ENCODE measurements at places on chromosomes 2 and 18.

DNA sequence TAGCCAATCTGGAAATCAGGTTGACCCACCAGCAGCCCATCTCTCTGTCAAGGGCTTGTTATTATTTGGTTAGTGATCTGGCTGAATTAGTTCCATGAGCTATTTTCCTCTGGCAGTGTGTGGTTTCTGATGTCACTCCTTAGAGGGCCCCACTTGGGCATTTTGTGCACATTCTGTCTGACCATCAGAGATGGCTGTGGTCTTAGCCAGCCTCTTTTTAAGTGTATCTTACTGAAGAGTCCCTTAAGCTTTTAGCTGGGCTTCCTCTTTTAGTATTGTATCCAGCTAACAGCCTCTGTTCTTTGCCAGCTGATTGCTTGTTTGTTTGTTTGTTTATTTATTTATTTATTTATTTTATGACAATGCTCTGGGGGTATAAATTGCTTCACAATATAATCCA, 951.1 kb upstream of the CNTNAP5 start:
- no peak for DNase-seq

DNA sequence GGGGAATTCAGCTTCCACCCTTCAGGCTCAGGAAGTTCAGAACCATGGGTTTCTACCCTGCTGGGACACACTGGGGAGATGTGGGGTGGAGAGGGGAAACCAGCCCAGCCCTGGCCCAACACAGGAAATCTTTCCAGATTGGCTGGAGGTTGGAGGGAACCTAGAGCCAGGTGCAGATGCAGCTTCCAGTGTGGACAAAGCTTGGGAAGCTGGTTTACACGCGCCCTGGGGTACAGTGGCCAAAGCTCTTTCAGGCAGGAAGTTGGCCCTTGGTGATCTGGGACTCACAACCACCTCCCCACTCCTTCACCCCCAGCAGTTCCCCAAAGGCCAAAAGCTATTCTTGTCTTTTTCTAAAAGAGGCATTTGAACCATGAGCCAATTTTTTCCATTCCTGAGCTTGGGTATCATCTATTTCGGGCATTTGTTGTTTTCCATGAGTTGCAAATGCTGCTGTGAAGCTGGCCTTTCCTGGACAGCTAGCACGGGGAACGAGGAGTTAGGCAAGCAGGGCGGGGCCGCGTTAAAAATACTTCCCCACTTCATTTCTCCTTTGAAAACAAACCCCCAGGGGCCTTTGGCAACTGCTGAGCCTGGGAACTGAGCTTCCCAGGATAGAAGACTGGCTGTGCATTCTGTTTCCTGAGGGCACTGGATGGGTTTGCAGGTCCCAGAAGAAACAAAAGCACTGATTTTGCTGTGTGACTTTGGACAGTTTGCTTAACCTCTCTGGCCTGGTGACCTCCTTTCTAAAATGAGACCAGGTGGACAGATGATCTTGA, 3.1 kb upstream of the ARID5A start:
- no peak for DNase-seq

DNA sequence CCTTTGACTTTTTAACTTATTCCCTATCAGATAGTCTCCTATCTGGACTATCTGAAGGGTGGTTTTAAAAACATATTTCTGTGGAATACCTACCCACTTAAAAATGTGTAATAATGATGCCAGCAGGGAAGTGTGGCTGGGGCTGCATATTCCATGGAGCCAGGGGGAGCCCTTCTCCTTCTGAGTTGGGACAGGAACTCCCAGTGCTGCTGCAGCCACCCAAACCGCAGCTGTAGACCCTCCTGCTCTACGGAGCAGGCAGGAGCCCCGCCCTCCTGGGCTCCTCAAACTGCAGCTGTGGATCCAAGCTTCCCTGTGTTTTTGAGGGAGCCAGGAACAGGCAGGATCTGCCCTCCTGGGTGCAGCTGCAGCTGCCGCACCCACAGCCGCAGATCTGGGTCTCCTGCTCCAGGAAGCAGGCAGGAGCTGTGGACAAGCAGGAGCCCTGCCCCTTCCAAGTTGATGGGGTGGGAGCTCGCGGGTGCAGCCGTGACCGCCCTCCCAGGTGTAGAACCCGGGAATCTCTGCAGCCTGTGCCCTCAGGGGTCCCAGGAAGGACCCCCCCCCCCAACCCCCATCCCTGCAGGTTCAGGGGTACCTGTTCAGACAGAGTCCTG, 57.8 kb downstream of the PDK1 start:
- no peak for DNase-seq

- DNase-seq, result no peak
Observed at GRCh38 chr2:73841912-73842738, 13.4 kb downstream of the STAMBP start.

GRCh38 chr2:38535744-38536506, 66.8 kb downstream of the HNRNPLL start:
- peak; percentile 69 for DNase-seq

GRCh38 chr2:100707016-100707947, 112.7 kb upstream of the NPAS2 start:
- no peak for DNase-seq

- no peak for DNase-seq
Observed at GRCh38 chr2:101339266-101339880, 30.9 kb upstream of the RNF149 start.

DNA sequence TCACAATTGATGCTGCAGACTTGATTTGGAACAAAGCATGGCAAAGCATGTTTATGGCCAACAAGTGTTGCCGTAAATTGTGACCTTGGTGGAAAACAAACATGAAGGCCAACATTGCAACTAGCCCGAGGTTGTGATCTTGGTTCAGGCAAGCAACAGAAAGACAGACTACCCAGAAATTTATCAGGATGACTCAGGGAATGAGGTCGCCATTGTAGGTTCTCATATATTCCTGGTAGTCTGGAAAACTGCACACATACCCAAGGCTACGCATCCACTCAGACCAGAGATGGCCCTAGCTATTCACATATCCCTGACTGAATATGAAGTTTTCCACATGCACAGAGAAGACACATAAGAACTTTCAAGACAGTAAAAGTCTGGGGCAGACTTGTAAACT, 30.1 kb downstream of the CYP1B1 start:
- DNase-seq, result no peak

- no peak for DNase-seq
Observed at GRCh38 chr2:241109210-241110088, 7.4 kb upstream of the MTERF4 start.

DNA sequence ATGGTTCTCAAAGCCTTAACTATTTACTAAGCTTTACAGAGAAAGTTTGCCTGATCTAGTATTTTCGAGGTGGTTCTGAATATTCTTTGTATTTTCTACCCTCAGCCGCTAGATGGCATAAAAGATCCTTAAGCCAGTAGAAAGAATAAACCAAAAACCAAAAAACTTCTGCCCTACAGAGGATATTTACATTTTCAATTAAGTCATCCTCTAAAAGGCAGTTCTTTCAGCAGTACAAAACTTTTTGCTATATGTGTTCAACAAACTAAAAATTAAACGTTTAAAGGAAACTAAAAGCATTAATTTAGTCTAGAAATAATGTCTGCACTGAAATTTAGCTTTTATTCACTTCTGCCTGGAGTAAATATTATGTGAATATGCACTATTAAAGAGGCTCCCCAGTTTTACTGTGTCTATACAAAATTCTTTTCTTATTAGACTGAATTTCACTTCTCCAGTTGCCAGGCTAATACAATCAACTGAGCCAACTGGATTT, 297.5 kb downstream of the PIEZO2 start:
- DNase-seq, result peak; percentile 30

DNA sequence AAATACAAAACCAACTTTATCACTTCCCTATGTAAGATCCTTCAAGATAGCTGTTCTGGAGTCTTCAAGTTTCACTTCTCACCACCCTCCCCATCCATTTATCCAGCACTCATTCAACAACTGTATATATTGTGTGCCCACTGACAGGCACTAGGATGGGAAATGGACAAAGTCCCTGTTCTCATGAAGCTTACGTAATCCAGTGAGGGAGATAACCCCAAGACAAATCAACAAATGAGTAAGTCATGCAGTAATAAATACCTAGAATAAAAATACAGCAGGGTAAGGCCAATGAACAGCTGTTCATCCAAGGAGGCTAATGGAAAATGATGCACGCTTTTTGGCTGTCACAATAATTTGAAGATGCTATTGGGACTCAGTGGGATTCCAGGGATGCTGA, 133.8 kb downstream of the MEMO1 start:
- DNase-seq, result no peak

- DNase-seq, result no peak
Observed at GRCh38 chr2:69202327-69202726, 184.7 kb downstream of the GFPT1 start.

GRCh38 chr2:185811580-185811979, 73.0 kb downstream of the FSIP2 start:
- no peak for DNase-seq

DNA sequence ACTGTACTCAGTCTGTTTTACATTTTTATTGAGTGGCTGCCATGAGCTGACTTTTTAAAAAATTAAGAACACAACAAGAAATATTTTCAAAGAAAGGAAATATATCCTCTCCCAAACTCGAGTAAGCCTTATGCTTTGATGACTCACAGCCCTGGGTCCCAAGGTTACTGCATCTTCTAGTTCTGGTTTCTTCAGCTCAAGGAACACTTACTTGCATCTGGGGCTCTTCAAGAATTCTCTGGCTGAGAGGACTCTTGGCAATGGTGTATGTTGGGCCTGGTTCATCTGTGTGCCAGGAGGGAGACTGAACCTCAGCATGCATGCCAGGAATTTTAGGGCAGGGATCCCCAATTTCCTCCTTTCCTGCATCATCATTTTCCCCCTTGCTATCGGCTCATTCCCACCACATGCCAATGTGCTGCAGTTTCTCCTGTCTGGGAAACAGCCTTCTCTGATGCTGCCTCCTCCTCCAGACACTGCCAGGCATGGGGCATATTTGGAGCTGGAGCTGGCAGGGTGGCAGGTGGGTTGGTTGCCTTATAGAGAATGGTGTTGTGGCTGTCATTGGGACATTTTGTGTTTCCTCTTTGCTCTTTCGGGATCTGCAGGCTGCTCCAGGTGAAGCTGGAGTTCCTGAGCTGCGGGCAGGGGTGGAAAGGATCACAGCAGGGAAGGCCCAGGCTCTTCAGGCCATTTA, 192.2 kb upstream of the HS6ST1 start:
- no peak for DNase-seq

DNA sequence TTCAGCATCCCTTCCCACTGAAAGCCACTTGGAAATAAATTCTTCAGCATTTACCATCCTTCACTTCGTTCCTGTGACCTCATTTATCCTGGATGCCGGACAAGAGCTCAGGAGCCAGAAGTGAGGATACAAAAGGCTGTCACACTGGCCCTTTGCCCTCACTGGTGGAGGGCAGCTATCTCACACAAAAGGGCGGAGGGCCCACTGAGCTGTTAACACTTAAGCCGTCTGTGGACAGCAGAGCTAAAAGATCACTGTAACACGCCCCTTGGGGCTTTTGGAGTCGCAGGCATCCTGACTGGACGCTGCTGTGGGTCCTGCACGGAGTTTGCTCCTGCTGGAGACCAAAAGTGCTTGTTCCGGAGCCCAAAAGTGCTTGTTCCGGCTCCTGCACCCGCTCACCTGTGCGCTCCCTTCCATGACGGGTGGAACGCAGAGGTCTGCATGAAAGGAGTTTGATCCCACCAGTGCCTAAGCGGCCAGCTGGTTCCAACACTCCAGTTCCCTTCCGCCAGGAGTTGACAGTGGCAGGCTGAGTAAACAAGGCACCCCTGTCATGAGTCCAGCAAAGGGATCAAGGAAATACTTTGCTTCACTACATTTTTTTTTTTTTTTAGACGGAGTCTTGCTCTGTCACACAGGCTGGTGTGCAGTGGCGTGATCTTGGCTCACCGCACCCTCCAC, 572.0 kb upstream of the LINC00305 start:
- DNase-seq, result no peak

DNA sequence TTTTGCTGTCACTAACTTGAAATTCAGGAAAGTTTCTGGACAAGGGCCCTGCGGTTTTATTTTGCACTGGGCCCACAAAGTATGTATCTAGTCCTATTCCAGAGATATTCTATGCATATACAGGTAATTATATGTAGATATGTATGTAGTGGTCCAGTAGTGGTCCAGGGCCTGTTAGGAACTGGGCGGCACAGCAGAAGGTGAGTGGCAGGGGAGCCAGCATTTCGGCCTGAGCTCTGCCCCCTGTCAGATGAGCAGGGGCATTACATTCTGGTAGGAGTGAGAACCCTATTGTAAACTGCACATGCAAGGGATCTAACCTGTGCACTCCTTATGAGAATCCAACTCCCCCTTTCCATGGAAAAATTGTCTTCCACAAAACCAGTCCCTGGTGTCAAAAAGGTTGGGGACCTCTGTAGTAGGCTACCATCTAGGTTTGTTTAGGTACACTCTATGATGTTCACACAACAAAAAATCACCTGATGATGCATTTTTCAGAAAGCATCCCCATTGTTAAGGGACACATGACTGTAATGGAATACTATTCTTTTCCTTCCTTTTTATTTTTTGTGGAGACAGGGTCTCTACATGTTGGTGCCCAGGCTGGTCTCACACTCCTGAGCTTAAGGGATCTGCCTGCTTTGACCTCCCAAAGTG, 2.8 kb upstream of the PPP4R3B start:
- peak; percentile 35 for DNase-seq

DNA sequence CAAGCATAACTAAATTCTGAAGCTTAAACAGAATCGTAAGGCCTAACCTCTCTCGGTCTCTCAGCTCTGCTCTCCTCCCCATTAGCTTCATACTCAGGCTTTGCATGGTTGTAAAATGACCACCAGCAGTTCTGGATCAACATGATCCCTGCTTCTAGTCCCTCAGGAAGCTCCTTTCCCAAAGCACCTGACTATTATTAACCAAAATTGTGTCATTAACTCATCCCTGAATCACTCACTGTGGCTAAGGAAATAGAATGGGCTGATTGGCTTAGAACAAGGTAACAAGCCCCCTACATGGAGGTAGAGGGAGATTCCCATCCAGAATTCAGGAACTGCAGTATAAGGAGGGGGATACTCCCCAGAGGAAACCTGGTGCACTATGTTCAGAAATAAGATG, 448.3 kb downstream of the ARHGAP15 start:
- DNase-seq, result no peak

DNA sequence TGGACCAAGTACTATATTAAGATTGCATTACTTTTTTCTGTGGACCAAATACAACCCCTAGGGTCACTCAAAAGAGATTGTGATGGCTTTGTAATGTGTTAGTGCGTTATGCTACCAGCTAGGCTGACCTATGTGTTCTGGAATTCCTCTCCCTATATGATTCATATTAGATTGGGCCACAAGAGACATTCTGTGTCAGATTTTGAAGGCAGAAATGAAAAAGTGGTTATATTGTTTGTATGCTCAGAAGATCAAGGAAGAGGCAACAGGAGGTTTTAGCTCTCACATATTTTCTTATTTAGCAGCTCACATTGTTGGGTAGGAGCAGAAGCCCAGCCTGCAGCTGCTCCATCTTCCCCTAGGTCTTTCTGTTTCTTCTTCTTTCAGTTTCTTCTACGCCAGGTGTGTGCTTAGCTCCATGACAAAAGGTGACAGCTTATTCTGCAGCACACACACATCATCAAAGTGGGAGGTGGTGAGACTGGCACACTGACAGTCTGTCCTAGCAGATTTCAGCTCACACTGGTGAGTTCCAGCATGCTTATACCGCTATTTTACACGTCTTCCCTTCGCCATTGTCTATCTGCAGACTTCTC, 156.8 kb upstream of the UBE2E3 start:
- DNase-seq, result no peak
